ENCODE measurements at places on chromosomes 2 and 18.

DNA sequence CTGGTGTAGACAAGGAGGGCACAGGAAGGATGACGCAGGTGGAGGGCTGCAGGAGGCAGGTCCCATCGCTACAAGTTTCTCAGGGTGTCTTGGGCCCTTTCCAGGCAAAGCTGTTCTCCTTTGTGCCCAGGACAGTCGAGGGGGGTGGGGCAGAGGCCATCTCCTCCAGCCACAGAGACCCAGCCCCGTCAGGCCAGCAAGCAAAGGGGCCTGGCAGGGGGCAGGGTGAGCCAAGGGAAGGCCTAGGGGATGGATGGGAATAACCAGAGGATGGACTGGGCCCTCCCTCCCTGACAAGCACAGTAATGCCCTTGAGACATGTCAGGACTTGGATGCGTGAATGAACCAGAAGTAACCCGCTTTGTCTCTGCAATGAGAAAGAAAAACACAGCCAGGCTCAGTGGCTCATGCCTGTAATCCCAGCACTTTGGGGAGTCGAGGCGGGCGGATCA, 6.3 kb downstream of the TCF23 start:
- no peak for DNase-seq

DNA sequence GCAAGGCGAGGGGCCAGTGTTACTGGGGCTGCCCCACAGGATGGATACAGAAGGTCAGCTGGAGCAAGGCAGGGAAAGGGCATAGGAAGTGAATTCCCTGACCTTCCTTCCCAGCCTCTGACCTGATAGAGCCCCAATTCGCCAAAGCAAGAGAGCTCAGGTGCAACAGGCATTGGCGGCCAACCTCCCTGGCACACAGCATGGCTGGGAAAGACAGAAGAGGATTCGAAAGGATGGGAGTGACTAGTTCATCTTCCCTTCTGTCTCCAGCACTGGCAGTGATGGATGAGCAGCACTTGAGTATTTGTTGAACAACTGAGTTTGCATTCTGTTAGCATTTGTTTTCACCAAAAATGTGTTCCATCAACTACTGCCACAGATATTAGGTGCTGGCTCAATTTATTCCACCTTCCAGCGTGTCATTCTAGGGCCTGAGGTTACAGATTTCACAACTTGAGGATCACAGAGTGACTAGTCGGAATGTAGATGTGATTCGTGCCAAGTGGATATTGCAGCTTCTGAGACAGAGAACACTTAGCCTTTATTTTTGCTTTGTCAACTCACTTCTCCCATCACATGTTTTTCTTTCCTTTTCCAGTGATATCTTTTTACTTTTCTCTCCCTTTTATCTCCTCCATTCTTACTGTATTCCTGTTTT, 6.2 kb downstream of the COPS8 start:
- no peak for DNase-seq

DNA sequence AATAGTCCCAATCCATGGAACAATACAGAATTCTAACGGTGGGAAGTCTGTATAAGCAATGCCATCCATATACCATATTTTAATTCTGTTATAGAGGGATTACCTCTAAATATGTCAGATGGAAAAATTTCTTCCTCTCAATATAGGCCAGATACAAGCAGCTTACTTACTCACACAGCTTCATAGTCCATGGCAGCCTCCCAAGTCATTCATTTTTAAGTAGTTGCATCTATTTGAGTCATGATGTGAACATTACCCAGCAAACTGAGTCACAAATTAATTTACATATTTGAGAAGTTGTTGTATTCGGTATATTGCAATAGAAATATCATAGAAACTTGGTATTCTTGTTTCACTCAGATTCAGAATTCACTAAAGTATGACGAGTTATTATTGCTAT, 20.3 kb downstream of the TBR1 start:
- no peak for DNase-seq

DNA sequence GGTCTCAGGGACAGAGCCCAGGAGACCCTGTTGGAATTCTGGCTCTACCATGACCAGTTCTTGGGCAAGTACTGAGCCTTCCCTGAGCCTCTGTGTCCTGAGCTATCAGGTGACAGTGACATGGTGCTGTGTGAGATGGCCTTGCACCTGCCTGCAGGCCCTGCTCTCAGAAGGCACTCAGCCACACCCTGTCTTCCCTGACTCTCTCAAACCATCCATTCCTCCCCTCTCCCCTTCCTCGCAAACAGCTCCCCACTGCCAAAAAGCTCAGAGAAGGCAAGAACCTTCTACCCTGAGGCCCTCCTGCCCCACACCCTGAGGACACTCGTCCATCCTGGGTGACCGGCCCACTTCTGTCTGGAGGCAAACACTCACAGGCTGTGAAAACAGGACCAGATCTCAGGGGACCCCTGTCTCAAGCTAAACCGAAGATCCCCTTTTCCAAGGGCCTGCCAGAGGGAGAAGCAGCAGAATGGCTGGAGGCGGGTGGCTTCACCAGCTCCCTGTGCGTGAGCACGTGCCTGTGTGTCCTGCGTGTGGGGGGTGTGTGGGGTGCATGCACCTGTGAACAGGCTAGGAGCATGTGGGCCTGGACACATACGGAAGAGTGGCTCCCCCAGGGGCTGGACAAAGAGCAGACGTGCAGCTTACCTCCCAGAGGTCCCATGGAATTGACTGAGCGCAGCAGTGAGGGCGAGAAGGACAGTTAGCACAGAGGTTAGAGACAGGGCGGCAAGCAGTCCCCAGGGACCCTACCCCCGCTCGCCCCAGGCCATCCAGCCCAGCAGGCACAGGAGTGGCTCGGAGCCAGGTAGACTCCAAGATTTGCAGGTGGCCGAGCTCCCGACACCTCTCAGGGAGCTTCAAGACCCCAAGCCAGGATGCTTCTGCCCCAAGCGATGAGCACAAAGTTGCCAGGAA, 53.9 kb downstream of the BIN1 start:
- DNase-seq, result peak; percentile 19

- no peak for DNase-seq
Observed at GRCh38 chr2:29723255-29724001, 198.0 kb downstream of the ALK start.

- peak; percentile 68 for DNase-seq
Observed at GRCh38 chr2:1791685-1792435, 47.5 kb upstream of the PXDN start.

DNA sequence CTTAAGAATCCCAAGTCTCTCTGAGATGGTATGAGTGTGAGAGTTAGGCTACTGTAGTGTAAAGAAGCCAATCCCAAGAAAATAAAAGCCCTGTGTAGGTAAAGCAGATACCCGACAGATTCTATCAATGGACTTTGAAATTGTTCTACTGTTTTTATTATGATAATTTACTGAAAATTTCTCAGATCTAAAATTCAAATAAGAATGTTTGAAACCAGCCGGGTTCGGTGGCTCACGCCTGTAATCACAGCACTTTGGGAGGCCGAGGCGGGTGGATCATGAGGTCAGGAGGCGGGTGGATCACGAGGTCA, 208.3 kb upstream of the SPRED2 start:
- DNase-seq, result no peak

GRCh38 chr2:36369716-36370115, 14.1 kb downstream of the CRIM1 start:
- no peak for DNase-seq

DNA sequence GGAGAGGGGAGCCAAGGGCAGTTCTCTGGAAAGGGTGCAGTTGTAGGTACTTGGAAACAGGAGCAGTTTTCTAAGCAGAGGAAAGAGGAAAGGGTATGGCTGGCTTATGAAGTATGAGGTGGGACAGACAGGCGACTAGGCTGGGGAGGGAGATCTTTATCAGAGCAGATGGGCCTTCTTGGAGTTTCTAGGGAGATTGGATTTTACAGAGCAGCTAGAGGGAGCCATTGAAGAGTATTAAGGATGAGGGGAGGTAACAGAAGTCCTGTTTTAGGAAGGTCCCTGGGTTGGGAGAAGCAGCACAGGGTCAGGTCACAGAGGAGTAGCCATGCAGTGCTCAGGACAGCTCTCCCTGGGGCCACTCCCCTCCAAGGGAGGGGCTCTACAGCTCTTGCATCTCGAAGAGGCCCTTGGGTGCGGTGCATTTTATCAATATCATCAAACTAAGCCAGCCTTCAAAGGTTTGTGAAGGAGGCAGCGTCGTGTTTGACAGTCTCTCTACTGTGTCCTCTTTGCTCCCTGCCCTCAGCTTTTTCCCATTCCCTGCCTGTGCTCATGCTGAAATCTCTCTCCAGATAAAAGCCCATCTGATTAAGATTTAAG, 154.3 kb downstream of the SETBP1 start:
- no peak for DNase-seq

DNA sequence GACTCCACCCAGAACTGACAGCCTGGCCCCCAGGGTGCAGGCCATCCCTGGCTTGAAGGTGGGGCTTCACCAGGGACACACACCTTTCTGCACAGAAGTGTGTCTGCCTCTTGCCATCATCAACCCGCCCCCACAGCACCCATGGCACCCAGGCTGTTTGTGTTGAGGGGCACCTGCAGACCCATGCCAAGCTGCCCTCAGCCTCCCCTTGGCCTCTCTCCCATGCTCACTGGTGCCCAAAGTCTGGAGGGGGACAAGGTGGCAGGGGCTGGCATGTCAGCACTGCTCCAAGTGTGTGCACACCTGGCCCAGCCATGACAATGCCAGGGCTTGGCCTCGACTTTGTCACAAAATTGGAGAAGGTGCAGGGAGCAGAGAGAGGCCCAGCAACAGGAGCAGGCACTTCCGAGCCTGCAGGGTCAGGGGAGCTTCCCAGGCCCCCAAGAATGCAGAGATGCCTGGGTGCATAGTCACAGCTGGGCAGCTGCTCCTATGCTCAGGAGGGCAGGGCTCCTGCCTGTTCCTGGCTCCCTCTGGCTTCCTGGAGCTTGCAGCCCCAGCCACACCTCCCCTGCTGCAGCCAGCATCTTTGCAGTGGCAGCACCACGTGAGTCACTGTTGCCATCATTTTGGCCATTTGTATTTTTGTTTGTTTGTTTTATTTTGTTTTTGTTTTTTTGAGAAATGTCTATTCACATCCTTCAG, 280.6 kb upstream of the UBE2E3 start:
- DNase-seq, result no peak

- no peak for DNase-seq
Observed at GRCh38 chr2:237236188-237236587, 150.5 kb downstream of the COPS8 start.

GRCh38 chr18:55869556-55870501, 281.8 kb upstream of the TCF4 start:
- peak; percentile 65 for DNase-seq

DNA sequence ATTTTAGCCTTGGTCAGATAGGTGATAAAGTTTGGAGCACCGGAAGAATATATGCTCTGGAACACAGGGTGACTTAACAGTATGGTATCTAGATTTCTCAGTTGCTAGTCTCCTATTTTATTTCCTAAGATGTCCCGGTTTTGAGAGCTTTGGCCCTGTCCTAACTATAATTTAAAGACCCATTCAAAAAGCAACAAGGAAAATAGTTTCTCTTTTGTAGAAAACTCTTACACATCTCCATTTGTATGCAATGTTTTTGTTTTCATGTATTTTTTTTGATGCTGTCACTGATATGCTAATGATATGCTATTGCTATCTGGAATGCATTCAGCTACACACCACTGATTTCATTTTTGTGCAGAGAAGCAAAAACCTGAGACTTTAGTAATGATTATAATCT, 237.8 kb downstream of the GPD2 start:
- DNase-seq, result no peak

GRCh38 chr2:215619989-215620388, 184.1 kb upstream of the FN1 start:
- no peak for DNase-seq

DNA sequence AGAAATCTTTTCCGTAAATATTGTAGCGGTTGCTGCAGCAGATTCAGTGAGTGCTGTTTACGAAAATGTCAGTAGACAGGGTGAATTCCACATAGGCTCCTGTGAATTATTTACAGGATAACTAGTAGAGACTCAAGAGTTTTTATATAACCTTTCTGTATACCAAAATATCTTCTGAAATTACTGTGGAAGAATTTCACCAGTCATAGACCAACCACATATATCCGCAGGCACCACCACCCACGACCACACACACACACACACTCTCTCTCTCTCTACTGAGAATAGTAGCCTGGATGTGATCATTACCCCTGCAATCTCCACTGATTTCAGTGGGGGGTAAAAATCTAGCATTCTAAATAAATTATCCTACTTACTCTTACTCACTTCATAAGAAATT, 341.8 kb downstream of the RBM43 start:
- no peak for DNase-seq

GRCh38 chr2:230161184-230161583, 58.6 kb downstream of the SP110 start:
- DNase-seq, result no peak

DNA sequence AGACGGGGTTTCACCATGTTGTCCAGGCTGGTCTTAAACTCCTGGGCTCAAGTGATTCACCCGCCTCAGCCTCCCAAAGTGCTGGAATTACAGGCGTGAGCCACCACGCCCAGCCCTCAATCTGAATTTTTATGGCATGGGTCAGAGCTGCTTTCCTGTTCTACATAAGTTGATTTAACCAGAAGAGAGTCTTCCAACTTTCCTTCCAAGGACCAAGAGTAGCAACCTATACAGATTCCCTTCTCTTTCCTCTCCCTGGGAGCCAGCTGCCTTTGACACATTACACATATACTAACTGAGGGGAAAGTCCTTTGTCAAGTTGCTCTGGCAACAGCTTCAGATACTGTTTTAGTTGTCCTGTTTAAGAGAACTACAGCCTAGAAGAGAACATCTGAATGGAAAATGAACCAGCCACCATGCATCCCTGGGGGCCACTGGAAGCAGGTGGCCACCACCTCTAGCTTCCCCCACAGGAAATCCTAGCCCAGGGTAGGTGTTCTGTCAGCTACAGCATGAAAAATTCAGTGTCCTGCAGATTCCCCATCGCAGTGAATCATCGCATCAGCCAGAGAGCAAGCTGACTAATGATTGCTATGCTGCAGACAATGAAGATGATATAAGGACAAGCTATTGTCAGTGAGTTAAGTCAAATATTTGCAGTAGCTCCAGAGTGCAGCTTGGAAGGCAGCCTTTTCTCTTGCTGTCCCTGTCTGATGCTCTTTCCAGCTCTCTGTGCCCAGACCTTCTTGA, 62.9 kb downstream of the POMC start:
- no peak for DNase-seq

DNA sequence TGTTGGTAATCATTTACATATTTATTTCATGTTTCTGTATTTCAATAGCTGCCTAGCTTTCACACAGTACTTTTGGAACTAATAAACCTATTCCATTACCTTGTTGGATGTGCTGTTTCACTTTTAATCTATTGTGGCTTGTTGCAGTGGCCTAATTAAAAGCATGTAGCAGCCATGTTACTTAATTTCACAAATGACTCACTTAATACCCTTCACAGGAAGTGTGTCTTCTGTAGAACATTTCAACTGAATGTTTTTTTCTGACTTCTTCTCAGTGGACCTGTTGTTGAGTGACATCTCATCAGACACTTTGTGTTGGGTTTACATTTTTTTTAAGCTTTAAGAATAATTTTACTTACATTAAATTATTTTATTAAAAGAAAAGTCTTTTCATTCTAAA, 260.5 kb upstream of the THUMPD2 start:
- no peak for DNase-seq

DNA sequence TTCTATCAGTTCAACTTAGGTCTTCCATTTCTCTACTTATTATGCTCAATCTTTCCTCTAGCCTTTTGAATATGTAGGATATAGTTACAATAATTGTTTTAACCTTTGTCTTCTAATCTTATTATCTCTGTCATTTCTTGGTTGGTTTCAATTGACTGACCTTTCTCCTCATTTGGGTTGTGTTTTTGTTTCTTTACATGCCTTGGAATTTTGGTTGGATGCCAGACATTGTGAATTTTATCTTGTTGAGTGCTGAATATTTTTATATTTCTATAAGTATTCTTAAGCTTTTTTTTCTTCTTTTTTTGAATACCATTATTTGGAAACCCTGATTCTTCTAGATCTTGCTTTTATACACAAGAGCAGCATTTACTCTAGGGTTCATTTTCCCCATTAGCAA, 30.7 kb upstream of the TMEM247 start:
- DNase-seq, result no peak
